CD4-positive, CD25-positive, alpha-beta regulatory T cell (primary cell): ENCODE measurements at places on chromosomes 1 and 21. TPM values are rescaled to one million over a fixed set of nuclear protein-coding genes. Genes with fewer than 3 reads are reported as not detected.

DNA sequence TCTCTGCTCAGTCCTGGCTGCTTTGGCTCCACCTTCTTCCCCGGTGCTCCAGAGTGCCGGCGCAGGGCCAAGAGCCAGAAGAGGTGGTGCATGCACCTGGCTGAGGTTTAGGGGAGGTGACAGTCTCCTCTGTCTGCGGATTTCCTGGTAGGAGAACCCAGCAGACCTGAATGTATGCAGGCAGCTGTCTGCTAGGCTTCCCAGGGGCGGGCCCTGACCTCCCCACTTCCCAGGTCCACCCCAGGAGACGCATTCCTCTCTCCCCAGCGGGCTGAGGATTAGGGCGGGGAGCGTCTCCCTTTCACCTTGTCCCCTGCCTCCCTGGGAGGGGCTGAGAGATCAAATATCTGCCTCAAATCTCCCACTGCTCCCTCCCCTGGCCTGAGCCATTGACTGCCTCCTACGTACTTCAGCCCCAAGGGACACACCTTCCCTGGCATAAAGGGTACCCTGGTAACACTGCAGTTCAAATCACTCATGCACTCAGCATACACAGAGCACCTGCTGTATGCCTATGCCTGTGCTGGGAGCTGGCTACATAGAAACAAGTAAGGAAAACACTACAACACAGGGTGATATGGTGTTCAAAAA, 27.5 kb downstream of the DMBX1 start:
- no peak for DNase-seq

GRCh38 chr1:119968068-119968492, 71.8 kb upstream of the ADAM30 start:
- DNase-seq: peak; percentile 84

DNA sequence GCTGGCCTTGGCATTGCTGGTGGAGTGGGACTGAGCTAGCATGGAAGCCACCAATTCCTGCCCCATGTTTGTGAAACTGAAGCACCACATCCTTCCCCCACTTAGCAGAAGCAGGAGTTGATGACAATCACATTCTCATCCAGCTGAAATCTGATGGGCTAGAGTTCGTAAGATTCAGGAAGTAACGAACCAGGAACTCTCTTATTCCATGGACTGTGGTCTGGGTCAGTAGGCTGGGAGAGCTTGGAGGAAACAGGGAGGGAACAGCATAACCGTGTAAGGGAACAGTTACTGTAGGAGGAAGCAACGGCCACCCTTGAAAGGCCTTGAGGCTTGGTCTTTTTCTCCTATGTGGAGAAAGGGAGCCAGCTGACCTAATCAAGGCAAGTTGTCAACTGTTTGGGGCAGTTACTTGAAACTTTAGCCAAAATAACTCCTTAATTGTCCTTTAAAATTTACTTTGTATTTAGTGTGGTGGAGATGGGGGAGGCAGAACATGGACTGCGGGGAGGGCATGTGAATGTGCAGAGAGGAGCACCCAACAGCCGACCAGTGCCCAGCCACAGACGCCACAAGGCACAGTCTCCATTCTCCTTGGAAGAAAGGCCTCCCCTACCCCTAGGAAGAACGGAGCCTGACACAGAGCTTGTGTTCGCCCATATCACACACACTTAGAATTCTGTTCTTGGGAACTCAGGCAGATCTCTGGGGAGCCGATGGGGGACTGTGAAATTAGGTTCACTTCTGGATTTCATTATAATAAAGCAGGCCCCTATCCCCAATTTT, 2.0 kb upstream of the COQ8A start:
- DNase-seq: no peak

LCE2D gene
- not detected for total RNA-seq

PPIAL4G gene
- 0.20 TPM for total RNA-seq

PLPPR4 gene
- total RNA-seq: not detected

FCRL6 gene
- not detected for total RNA-seq

ST6GALNAC5 gene
- not detected for total RNA-seq

DNA sequence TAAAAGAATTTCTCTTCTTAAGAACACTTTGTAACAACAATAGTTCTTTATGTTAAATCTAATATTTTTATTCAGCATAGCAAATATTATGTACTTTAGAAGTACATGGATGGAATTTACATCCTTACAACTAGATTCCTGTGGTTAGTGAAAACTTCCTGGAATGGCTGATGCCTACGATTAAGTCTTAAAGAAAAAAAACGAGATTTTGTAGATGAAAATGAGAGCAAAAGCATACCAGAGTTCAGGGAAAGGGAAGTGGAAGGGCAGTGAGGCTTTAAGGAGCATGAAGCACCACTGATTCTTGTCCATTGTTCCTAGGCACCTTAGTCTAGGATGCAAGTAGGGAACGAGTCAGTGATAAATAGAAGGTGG, 26.7 kb downstream of the CFH start:
- DNase-seq: no peak

ITLN2 gene
- not detected for total RNA-seq

- DNase-seq: no peak
Measured at GRCh38 chr1:37629008-37629407, 5.7 kb downstream of the RSPO1 start.

GRCh38 chr1:239368436-239369109, 17.8 kb upstream of the CHRM3 start:
- no peak for DNase-seq

DNA sequence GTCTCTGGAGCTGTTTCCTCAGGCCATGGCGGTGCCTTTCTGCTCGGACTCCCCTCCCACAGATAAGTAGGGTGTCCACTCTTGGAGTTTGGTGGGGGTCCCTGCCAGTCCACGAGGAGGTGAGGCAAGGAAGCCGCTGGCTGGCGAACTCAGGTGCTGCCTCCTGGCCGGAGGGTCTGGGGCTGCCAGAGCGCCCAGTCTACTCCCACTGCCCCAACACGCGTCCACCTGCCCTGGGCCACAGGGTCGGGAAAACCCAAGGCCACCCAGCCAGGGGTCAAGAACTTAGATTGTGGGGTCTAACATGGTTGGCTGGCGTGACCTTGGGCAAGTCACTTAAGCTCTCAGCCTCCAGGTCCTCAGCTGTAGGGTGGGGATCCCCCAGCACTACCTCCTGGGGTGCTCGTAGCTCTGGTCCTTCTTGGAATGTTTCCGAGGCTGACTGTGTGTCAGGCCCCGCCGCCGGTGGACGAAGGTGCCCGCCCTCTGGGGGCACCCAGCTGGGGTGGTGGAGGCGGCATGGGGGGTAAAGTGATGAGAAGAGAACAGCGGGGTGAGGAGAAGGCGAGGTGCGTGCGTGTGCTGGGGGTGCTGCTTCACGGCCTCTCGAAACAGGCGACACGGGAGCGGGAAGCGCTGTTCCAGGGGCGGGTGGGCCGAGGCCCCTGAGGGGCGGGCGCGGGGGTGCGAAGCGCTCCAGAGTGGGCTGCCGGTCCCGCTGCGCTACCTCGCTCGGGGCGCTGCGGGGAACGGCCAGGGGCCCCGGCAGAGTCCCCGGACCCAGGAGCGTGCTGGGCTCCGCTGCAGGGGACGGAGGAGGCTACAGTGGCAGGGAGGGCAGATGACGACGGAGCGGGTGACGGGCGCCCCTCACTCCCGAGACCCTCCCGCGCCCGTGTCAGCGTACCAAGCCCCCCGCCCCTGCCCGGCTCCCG, 1.2 kb downstream of the SH2D5 start:
- DNase-seq: no peak

NTRK1 gene
- 0.91 TPM for total RNA-seq

- DNase-seq: no peak
Measured at GRCh38 chr1:227926216-227926791, 21.4 kb downstream of the WNT9A start.

TPTE gene
- not detected for total RNA-seq

DNA sequence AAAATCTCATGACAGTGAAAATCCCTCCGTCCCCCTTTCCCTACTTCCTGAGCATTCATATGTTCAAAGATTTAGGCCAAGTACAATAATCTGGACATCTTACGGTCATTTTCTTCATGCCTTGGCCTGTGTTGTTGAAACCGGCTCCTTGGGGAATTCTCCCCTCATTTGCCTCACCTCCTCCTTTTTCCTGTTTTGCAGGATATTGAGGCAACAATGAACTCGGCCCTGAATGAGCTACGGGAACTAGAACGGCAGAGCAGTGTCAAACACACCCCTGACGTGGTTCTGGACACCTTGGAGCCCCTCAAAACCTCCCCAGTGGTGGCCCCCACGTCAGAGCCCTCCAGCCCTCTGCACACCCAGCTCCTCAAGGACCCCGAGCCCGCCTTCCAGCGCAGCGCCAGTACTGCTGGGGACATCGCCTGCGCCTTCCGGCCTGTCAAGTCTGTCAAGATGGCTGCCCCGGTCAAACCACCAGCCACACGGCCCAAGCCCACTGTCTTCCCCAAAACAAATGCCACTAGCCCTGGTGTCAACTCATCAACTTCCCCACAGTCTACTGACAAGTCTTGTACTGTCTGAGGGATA, 9.3 kb upstream of the IKBKE start:
- DNase-seq: no peak

DNA sequence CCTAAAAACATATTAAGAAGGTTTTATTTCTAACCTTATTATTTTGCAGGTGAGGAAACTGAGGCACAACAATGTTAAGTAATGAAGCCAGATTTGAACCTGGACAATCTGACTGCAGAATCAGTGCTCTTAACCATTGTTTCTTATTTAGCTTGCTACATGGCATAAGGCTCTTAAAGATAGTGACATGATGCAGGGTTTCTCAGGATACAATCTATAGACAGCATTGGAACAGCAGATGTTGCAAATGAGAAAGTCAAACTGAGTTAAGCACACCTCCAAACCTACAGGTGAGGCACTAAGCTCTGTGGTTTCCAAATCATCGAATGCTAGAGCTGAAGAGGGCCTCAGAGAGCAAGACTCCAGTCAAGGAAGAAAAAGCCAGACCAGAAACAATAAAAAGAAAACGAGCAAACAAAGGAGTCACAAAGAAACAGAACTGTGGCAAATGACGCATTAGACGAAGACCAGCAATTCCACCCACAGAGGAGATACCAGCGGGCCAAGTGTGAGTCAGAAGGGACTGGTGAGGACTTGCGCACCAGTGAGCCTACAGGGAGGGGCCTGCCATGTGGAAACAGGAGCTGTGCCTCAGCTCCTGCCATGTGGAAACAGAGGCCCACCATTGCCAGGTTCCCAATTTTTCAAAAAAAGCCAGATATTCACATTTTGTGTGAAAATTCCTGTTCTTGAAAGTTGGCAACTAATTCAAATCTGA, 14.4 kb downstream of the CD58 start:
- DNase-seq: peak; percentile 79

GRCh38 chr1:243916160-243916559, 66.1 kb upstream of the AKT3 start:
- DNase-seq: no peak

GRCh38 chr1:98688110-98688739, 26.7 kb downstream of the SNX7 start:
- no peak for DNase-seq

DNA sequence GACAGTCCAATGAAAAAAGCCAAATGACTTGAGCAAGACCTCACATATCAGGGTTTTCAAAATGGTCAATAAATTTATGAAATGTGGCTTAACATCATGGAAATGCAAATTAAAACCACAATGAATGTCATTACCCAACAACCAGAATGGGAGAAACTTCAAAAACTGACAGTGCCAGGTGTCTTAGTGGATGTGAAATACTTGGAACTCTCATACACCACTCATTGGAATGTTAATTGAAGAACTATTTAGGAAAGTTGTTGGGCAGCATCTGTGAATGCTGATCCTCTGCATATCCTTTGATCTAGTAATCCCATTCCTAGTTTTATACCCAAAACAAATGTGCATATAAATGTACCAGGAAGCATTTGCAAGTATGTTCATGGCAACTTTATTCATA, 19.2 kb upstream of the BACH1 start:
- no peak for DNase-seq

DNA sequence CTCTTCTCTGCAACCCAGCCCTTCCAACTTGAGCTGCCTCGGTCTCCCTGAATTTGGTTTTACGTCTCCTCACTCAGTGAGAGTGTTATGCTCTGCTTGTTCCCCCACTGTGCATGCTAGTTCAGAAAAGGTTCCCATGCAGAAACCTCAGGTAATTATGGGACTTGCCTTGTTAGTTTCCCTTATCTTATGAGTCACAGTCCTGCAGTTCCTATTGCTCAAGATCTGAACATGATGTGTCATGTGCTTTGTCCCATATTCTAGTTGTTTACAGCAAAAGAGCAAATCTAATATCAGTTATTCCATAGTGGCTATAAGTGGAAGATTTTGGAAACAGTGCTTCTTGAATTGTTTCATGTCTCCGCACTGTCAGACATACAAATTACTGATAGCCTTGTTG, 74.4 kb downstream of the DUSP10 start:
- DNase-seq: no peak

VSIG8 gene
- total RNA-seq: not detected

ZSWIM5 gene
- total RNA-seq: 0.10 TPM

PGLYRP3 gene
- total RNA-seq: not detected

- no peak for DNase-seq
Measured at GRCh38 chr1:1374589-1374928, 448 bp downstream of the AURKAIP1 start.

SZRD1 gene
- 136 TPM for total RNA-seq

- no peak for DNase-seq
Measured at GRCh38 chr21:39377444-39378050, 28.7 kb upstream of the HMGN1 start.

GRCh38 chr1:52139817-52140540, 1.9 kb upstream of the ZFYVE9 start:
- peak; percentile 46 for DNase-seq

GRCh38 chr1:221840511-221841243, 98.8 kb upstream of the DUSP10 start:
- no peak for DNase-seq

DNA sequence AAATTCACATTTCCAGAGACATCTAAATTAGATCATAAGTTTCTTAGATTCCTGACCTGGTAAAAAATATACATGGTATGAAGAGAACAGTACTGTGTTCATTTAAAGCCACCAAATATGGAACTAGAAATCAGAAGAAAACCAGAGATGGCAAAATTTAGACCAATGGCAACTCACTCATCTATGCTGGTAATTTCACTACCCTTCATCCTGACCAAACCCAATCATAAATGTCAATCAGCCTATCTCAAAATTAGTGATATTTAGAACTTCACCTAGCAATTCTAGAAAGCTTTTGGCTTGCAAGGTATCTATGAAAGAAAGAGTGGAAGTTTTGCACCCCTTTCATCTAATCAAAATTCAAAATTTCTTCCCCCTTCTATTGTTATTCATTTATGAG, 107.7 kb downstream of the NIBAN1 start:
- DNase-seq: no peak

- DNase-seq: no peak
Measured at GRCh38 chr1:61130338-61131000, 48.1 kb downstream of the NFIA start.

DNA sequence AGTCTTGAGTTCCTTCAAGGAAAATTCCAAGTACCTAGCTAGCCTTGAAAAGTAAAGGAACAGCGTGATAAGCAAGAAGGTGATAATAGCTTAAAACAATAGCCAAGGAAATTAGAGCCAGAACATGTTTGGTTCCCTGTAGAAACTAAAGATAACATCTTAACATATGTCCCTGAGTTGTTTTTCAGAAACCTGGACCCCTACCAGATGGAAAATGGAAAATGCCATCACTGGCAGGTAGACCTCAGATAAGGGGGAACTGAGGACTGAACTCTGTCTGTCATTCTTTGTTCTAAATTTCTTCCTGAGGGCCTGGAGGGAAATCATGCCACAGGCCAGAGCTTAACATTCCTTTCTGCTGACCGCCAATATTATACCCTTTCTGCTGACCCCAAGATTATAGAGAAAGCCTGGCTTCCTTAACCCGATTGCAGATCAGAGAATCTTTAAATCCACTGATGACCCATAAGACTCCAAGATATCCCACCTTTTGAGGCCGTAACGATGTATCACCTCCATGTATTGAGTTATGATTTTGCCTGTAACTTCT, 23.4 kb downstream of the CNIH3 start:
- DNase-seq: no peak
